ENCODE measurements at places on chromosomes 2 and 18.

GRCh38 chr2:104473546-104473945, 380.4 kb upstream of the POU3F3 start:
- no peak for DNase-seq

GRCh38 chr2:98833172-98833916, 102.4 kb upstream of the MGAT4A start:
- DNase-seq: no peak

DNA sequence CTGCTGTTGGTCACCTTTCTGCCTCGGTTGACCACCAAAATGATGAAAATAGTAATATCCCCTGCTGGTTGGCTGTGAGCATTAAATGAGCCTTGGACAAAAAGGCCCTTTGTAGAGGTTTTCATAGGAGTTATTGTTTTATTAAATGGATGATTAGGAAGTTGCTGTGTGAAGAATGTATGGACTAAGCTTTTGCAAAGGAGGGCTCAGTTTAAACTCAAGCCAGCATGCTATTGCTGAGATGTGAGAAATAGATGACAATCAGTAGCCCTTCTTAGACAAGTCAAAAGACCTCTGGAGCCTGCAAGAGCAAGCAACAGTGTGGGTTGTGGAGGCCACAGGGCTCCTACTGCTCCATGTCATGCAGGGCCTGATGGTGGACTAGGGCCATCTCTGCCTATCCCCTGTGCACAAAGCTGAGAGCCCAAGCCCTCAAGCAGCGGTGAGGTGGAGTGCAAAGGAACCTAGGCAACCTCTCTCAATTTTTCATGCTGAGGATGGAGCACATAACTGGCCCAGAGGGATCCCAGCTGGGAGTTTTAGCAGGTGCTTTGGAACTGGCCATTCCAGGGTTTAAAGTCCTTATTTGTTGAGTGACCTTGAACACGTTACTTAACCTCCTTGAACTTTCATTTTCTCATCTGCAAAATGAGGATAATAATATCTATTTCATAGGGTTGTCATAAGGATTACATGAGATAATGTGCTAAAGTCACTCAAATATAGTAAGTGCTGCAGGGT, 37.1 kb downstream of the FOSL2 start:
- no peak for DNase-seq

GRCh38 chr2:233490831-233491230, 75.8 kb downstream of the USP40 start:
- DNase-seq: no peak

DNA sequence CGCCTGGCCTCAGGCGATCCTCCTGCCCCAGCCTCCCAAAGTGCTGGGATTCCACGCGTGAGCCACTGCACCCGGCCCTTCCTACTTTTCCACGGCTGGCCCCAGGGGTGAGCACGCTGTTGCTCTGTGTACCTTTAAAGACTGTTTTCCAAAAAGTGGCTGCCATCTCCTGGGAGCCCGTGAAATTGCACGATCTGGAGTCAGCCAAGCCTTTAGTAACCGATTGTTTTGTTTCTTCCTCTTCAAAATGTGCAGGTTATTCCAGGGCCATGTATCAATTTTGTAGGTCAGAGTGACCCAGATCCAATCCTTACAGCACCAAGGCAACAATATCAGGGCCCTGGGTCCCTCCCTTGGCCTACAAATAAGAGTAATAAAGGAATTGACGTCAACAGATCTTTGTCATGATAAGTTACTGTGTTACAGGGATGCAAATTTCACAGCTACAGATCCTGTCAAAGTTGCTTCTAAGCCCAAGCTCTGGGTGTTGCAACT, 135.6 kb upstream of the ZNF236 start:
- DNase-seq: peak; percentile 74

GRCh38 chr2:112310906-112311305, 35.5 kb downstream of the ZC3H6 start:
- peak; percentile 64 for DNase-seq

DNA sequence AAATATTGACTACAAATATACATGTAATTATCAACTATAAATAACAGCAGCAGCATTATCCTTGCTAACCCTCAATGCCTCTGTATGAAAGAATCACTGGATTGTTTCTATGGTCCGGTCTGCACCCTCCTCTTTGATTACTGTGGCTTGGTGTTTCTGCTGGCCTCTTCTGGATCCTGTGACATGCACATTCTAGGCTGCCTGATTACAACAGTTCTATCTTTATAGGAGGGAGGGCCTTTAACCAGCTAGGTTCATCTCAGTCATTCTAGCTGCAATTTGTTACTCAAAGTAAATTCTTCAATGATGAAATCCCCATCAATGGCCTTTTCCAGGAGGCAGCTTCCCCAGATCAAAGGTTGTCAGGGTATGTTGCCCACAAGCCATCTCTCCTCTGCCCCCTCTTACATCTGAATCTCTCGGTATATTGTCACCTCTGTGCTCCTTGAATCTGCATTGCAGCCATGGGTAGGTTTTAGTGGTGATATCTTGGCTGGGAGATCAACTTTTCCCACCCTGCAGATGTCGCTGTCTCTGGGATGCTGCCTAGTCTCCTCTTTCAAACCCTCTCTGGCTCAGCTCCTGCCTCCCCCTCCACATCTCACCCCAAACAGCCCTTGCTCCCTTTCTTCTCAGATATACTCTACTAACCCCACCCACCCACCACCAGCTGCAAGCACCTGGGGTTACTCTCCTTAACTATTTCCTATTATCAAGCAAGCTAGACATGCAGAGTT, 106.2 kb upstream of the BZW1 start:
- peak; percentile 2 for DNase-seq

DNA sequence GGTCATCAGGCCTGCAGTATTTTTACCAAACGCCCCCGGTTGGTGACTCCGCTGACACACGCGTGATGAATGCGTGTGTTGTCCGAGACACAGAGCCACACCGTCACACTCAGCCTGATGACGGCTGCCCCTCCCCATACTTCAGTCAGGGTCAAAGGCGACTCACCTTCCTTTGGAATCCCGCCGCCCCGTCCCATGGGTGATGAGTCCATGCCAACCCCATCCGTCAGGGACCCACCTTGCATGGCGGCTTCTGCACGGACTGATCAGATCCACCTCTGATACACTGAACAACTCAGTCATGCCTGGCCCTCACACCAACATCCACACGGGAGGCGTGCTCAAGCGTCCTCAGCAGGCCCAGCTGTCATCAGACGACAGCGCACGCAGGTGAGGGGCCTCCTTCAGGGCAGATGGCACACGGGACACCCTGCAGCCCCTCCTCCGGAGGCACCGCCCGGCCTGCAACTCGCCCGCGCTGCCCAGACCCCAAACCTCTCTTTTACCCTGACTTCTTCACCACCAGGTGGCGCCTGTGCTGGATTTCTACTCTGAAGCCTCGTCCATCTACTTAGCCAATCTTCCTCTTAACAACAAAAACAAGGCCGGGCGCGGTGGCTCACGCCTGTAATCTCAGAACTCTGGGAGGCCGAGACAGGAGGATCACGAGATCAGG, 89.2 kb downstream of the ZNF516 start:
- DNase-seq: no peak

GRCh38 chr2:85248773-85249509, 78.8 kb downstream of the TGOLN2 start:
- peak; percentile 92 for DNase-seq

- no peak for DNase-seq
Measured at GRCh38 chr2:148860037-148860436, 15.0 kb upstream of the KIF5C start.

- no peak for DNase-seq
Measured at GRCh38 chr2:239190361-239190760, 210.5 kb downstream of the HDAC4 start.

- no peak for DNase-seq
Measured at GRCh38 chr2:25324905-25325592, 16.7 kb downstream of the DNMT3A start.

DNA sequence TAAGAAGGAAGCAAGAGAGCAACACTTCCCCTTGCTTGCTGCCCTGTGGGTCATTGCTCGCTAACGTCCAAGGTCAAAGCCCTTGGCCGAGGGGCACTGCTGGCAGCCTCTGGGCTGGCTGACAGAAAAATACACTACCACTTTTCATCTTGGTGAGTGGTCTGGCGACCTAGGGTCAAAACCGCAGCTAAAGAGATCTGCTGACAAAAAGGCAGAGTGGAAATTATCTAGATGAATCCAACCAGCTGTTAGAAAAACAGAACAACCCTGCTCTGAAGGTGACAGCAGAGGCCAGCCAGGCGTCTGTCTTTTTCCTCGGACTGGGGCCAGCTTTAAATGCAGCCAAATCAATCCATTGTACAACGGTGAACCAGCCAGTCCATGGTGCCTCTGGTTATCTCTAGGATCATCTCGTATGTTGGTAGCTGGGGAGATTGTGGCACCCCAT, 92.6 kb downstream of the CD8B2 start:
- no peak for DNase-seq

DNA sequence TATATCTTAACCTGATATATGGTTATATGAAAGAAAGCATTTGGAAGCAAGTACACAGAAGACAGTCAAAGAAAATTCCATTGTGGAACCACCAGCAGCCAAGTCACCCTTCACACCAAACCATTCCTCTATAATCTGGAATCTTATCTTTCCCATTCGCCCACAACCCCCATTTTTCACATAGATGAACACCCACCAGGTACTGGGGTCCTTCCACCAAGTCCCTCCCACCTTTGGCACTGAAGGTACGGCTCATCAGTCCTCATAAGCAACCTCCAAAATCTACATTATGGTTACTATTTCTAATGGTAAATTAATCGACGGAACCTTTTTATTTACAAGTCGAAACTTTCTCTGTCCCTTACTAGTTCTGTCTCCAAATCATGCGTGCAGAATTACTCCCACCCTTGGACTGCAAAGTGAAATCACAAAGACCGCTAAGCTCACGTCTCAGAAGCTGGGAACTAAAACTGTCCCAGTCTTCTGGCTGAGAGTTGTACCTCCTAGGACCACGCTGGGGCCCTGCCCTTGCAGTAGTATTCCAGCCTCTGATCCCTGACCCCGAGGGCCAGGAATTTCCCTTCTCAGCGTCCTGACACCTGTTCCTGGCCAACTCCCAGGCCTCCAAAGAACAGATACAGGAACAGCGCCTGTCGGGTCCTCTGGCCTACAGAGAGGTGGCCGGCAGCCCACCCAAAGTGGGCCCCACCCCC, 702 bp downstream of the OLA1 start:
- no peak for DNase-seq

DNA sequence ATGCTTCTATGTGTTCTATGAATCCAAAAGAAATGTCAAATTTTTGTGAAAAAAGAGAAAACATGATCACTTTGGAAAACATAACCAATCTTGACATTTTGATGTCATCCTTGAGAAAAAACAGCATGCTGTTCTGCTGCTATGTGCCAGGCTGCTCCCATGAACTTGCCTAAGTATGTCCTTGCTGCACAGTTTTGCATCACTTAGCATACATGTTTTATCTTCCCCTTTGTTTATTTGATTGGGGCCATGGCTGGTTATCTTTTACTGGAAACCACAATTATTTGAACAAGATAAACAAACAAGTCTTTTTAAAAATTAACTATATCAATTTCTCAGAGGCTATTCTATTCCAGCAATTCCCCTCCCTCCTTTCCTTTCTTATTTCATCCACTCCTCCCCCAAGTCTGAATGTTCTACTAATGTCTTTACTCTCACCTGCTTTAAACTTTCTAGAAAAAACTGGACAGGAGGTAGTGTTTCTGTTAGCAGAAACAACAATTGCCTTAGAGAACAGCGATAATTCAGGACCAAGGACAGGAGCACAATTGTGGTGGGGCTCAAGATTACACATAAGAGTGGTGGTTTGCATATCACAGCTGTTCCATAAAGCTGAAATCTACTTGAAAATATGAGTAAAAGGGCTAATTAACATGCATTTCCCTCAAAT, 6.7 kb downstream of the AOX1 start:
- no peak for DNase-seq

GRCh38 chr2:53067056-53067455, 700.5 kb upstream of the CHAC2 start:
- DNase-seq: no peak

- peak; percentile 74 for DNase-seq
Measured at GRCh38 chr2:208046686-208047085, 21.4 kb upstream of the PLEKHM3 start.

GRCh38 chr2:36172824-36173223, 182.8 kb upstream of the CRIM1 start:
- DNase-seq: no peak

DNA sequence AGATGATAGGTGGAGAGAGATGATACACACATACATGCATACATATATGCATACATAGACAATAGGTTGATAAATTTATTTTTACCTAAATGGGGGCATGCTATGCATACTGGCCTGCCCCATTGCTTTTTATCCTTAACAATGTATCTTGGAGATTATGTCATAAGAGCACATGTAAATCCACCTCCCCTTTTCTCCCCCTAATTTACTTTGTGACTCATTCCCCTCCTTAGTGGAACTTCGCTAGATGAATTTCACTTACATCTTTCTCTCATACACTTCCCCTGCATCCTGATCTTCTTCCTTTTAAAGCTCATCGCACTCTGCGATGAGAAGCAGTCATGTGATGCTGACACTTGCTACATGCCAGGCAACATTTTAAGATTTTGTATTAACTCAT, 223.6 kb downstream of the C1D start:
- DNase-seq: no peak

DNA sequence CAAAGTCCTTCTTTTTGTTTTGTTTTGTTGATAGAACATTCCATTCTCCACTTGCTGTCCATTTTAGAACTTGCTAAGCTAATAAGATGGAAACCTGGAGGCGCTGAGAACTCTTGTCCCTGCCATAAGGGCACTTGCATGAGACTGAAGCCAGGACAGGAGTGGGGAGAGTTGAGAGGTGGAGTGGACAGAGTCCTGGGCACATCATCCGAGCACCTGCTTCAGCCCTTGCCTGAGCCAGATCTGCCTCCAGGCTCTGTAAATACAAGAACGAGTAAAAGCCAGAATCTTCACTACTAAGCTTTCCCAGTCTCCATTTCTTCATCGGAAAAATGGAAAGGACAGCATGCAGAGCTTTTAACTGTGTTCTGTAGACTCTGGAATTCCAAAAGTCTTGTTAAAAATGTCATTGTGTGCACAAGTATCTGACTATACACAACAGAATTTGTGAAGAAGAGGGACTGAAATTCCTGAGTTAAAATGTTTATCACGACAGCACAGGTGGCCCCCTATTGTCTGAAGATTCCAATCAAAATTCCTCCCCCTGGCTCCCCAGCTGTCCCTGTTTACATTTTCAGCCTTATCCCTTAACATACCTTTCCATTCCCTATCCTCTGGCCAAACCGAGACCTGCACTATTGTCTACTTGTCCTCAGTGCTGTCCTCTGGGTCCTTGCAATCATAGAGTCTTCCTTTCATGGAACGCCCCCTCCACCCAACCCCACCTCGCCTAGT, 498.2 kb upstream of the TNP1 start:
- no peak for DNase-seq

- DNase-seq: peak; percentile 74
Measured at GRCh38 chr2:225004597-225004996, 37.7 kb downstream of the DOCK10 start.

GRCh38 chr2:159797543-159798375, at the start of gene CD302:
TSS of gene CD302 (minus strand) at chr2:159798208. CDS start at chr2:159798198, 10 bp downstream.
- no peak for DNase-seq
